ENCODE measurements at places on chromosomes 12 and 14. TPM values are rescaled to one million over a fixed set of nuclear protein-coding genes. Genes with fewer than 3 reads are reported as not detected.
A peak's percentile ranks its signal among the peaks of the same experiment; 100 is the strongest.

- no peaks in the 10 kb centered on the region for H3K4me1 ChIP-seq
- H3K27me3 ChIP-seq: no peaks in the 10 kb centered on the region
- H3K36me3 ChIP-seq: no peaks in the 10 kb centered on the region
Measured at GRCh38 chr12:125228519-125229260, 163.5 kb downstream of the AACS start.

GRCh38 chr12:109822951-109823411, 10.2 kb downstream of the TRPV4 start:
- H3K27me3 ChIP-seq: no peaks in the 10 kb centered on the region
- peak; percentile 81 for DNase-seq
- H3K27ac ChIP-seq: peak overlapping the region; percentile 63
- no peaks in the 10 kb centered on the region for H3K36me3 ChIP-seq
- H3K4me3 ChIP-seq: no peak overlapping the region
- H3K4me1 ChIP-seq: peaks cover 10% of the 10 kb centered on the region

The RPL10L gene
- not detected for total RNA-seq

- no peak overlapping the region for H3K4me3 ChIP-seq
- no peaks in the 10 kb centered on the region for H3K27me3 ChIP-seq
- H3K4me1 ChIP-seq: no peaks in the 10 kb centered on the region
- H3K27ac ChIP-seq: no peak overlapping the region
- DNase-seq: no peak
Measured at GRCh38 chr12:47941871-47942613, 21.4 kb upstream of the TMEM106C start.

GRCh38 chr14:78836777-78837176, 666.6 kb downstream of the NRXN3 start:
- DNase-seq: peak; percentile 41
- H3K27ac ChIP-seq: no peak overlapping the region
- no peaks in the 10 kb centered on the region for H3K36me3 ChIP-seq
- H3K27me3 ChIP-seq: no peaks in the 10 kb centered on the region

GRCh38 chr14:57769863-57770523, 95.9 kb downstream of the SLC35F4 start:
- no peak overlapping the region for H3K27ac ChIP-seq
- no peak overlapping the region for H3K4me3 ChIP-seq
- no peaks in the 10 kb centered on the region for H3K27me3 ChIP-seq
- no peaks in the 10 kb centered on the region for H3K36me3 ChIP-seq
- H3K4me1 ChIP-seq: no peaks in the 10 kb centered on the region
- DNase-seq: no peak

DNA sequence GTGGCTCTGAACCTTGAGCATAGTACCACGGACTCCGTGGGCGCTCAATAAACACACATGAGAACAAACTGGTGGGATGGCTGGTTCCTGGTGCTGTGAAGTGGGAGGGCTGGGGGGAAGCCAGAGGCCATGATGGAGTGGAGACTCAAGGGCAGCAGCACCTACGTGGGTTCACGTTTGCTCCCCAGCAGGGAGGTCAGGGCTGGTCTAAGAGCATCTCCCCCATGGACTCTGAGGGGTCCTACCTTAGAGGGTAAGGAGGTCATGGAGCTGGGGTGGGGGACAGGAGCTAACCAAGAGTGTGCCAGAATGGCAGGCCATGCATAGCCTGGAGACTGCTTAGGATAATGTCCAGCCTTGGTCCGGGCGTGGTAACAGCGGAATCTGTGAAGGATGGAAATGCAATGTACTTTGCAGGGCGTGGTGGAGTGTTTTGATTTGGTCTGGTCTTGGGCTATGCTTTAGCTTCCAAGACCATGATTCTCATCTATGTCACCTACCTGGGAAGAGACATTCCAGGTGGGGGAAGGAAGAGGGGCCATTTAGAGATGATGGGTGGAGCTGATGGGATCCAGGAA, 103.0 kb downstream of the PRMT8 start:
- no peaks in the 10 kb centered on the region for H3K4me1 ChIP-seq
- H3K36me3 ChIP-seq: no peaks in the 10 kb centered on the region
- H3K27me3 ChIP-seq: no peaks in the 10 kb centered on the region
- H3K27ac ChIP-seq: no peak overlapping the region
- no peak overlapping the region for H3K4me3 ChIP-seq

- DNase-seq: peak; percentile 52
- no peaks in the 10 kb centered on the region for H3K4me1 ChIP-seq
- H3K27ac ChIP-seq: no peak overlapping the region
- H3K27me3 ChIP-seq: no peaks in the 10 kb centered on the region
- no peak overlapping the region for H3K4me3 ChIP-seq
Measured at GRCh38 chr12:18250313-18250916, 10.9 kb upstream of the PIK3C2G start.

DNA sequence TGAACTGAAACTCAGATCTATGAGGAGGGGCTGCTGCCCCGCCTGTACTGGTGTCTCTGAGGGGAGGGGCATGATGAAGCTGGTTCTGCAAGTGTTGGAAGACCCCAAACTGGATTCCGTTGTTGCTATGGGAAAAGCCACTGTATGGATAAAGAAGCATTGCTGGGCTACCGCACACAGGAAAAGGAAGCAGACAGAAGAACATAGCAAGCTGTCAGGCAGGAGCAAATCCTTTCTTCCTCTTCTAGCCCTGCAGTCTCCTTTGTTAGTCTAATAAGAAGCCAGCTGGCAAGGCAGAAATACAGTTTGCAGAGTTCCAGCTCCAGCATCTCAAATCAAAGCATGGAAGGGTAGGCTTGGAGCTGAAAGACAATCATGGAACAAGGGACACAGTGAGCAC, 26.3 kb upstream of the NR1H4 start:
- DNase-seq: no peak
- H3K27ac ChIP-seq: no peak overlapping the region
- no peak overlapping the region for H3K4me3 ChIP-seq
- H3K27me3 ChIP-seq: no peaks in the 10 kb centered on the region
- H3K4me1 ChIP-seq: peaks cover 3% of the 10 kb centered on the region

The GARIN6 gene
- total RNA-seq: not detected

GRCh38 chr14:59918824-59919569, 947 bp upstream of the LRRC9 start:
- no peak overlapping the region for H3K27ac ChIP-seq
- peak; percentile 16 for DNase-seq
- no peak overlapping the region for H3K4me3 ChIP-seq
- peaks cover 3% of the 10 kb centered on the region for H3K27me3 ChIP-seq
- peaks cover 14% of the 10 kb centered on the region for H3K4me1 ChIP-seq

The PYM1 gene
- 48.4 TPM for total RNA-seq

The CCDC85C gene
- 34.7 TPM for total RNA-seq

GRCh38 chr12:27515671-27516070, 8.3 kb upstream of the PPFIBP1 start:
- DNase-seq: no peak
- no peaks in the 10 kb centered on the region for H3K36me3 ChIP-seq
- no peak overlapping the region for H3K27ac ChIP-seq
- no peaks in the 10 kb centered on the region for H3K27me3 ChIP-seq
- peaks cover 15% of the 10 kb centered on the region for H3K4me1 ChIP-seq

- H3K4me3 ChIP-seq: no peak overlapping the region
- peaks cover 4% of the 10 kb centered on the region for H3K4me1 ChIP-seq
- DNase-seq: peak; percentile 86
- H3K27me3 ChIP-seq: no peaks in the 10 kb centered on the region
- no peaks in the 10 kb centered on the region for H3K36me3 ChIP-seq
Measured at GRCh38 chr12:105204916-105205315, 31.1 kb downstream of the APPL2 start.

GRCh38 chr12:89363084-89363483, 10.8 kb upstream of the DUSP6 start:
- no peaks in the 10 kb centered on the region for H3K36me3 ChIP-seq
- H3K4me1 ChIP-seq: no peaks in the 10 kb centered on the region
- no peak overlapping the region for H3K4me3 ChIP-seq
- no peaks in the 10 kb centered on the region for H3K27me3 ChIP-seq
- no peak for DNase-seq

All from adrenal gland (tissue), 19 donors.